ENCODE measurements at places on chromosomes 6 and 20.
A peak's percentile ranks its signal among the peaks of the same experiment; 100 is the strongest.

DNA sequence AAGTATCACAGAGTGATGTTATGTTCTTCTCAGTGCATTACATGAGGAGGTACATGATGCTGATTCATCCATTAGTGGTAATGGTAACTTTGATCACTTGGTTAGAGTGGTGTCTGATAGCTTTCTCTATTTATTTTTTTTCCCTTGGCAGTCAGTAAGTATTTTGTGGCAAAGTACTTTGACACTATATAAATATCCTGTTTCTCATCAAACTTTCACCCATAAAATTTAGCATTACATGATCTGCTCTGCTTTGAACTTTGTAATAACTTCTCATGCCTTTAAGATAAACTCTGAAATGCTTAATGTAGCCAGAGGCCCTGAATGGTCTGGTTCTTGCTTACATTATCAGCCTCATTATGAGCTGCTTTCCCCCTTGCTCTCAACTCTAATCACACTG is 127.9 kb downstream of the MBOAT1 start:
- no peak for DNase-seq

DNA sequence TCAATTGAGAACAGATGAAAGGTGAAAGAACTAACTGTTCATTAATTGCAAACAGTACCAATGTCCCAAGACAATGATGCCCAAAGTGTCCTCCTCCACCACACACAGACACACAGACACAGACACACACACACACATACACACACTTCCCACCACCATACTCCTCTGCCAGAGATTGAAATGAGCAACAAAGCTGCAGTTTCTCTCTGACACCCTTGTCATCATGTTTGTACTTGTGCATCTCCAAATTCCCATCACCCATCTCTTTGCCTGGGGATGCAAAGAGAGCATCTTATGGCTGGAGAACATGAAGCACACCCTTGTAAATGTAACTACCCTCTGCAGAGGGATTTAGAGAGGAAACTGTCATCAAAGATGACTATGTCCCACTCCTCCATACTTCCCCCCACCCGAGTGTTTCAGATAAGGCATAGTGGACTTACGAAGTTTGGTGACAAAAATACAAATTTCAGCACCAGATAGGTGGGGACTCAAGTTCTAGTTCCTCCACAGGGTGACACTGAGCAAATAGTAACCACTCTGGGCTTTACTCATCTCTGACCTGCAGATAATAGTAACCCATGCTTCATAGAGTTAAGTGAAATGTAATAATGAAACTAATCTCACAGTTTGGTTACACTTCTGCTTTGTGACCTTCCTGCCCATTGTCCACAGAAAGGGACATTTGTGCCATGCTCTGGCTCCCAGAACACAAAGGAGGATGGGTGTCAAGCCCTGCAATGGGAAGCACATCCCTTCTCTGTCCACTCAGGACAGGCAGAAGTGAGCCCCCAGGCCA is 8.7 kb downstream of the MAFB start:
- no peak for DNase-seq

- no peak for DNase-seq
These were observed 237.2 kb downstream of the TFAP2A start for GRCh38 chr6:10177704-10178103.

DNA sequence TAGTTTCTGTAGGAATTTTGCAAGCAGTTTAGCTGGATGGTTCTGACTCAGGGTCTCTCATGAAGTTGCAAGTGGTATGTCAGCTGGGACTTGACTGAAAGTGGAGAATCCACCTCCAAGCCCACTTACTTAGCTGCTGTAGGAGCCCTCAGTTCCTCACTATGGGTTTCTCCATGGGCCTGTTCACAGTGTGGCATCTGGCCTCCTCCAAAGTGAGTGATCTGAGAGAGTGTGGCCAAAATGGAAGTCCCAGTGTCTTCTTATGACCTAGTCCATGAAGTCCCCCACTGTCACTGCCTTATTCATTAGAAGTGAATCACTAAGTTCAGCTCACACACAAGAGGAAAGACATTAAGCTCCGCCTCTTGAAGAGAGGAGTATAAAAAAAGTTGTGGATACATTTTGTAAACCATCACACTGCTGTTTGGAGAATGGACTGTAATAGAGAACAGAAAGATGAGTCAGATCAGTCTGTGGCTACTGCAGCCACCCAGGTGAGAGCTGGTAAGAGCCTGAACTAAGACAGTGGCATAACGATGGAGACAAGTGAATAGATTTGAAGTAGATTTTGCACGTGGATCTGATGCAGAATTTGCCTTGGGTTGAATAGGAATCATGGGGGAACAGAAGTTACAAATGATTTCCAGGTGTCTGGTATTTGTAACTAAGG is 4.9 kb upstream of the NELFCD start:
- DNase-seq, result no peak

DNA sequence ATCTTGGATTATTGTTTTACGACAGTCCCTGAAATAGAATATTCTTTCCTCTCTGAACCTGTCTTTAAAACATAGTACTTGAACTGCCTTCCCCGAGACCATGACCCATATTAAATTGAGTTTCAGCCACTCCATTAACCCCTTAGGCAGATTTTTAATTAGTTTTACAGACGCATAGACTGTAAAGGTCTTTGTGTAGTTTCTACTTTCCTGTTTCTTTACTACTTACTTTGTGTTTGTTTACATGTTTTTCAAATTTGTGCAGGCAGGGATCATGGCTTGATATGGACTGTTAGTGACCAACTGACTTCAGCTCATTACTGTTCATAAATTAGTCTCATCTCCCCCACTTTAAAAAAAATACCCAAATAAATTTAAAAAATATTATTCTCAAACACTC is 53.8 kb downstream of the FYN start:
- DNase-seq, result no peak

DNA sequence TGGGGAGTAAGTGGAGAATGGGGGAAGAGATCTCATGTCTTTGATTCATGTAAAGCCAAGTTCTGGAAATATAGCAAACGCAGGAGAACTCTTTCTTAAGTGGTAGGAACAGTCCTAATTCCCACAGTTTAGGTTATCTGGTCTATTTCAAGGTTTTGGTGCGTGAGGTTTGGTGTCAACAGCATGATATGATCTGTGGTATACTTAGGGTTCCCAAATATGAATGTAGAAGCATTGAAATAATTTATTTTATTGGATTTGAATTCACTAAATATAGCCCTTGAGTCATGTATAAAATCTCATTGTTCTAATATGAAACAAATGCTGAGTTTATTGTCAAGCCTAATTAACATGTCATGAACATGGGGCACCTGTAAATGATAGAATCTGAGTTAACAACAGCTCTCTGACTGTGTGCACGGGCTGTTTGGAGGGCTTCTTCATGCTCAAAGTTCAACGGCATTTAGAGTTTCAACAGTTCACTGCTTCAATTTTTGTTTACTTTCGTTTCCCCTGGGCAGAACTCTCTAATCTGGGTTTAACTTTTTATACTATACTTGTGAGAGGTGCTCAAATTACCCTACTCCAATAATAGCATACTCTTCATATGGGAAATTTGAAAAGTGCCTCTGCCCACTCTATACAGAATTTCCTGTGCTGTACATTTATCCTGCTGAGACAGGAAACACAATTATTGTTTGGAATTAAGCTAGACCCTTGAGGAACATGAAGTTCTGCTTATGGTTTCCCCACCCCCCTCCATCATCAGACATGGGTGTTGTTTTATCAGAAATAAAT is 236.3 kb upstream of the ZNF217 start:
- no peak for DNase-seq

- DNase-seq, result no peak
These were observed 191.7 kb upstream of the LAMP5 start for GRCh38 chr20:9322661-9323060.

DNA sequence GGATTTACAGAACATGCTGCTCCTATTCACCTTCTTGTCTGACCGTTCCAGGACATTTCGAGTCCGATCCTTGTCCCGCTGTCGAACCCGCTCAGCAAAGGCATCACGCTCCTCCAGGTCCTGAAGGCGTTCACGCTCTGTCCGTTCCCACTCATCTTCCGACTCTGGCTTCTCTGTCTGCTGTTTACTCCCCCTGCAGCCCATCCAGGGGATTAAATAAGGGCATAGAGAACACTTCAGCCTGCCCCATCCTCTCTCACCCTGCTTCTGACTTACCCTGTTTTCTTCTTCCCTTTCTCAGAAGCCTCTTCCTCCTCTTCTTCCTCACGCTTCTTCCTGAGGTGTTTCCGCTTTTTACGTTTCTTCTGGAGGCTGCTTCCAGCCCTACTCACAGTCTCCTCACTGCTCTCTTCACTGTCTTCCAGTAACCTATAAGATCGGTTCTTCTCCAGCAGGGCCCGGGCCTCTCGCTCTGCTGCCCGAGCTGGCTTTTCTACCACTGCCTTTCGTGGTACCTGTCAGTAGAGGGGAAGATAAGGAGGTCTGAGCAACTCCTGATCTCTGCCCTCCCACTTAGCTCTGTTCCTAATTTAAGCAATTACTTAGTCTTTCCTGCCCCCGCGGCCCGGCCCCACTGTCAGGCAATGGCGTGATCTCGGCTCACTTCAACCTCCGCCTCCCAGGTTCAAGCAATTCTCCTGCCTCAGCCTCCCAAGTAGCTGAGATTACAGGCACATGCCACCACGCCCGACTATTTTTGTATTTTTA is 1.9 kb downstream of the DHX16 start:
- DNase-seq, result no peak

DNA sequence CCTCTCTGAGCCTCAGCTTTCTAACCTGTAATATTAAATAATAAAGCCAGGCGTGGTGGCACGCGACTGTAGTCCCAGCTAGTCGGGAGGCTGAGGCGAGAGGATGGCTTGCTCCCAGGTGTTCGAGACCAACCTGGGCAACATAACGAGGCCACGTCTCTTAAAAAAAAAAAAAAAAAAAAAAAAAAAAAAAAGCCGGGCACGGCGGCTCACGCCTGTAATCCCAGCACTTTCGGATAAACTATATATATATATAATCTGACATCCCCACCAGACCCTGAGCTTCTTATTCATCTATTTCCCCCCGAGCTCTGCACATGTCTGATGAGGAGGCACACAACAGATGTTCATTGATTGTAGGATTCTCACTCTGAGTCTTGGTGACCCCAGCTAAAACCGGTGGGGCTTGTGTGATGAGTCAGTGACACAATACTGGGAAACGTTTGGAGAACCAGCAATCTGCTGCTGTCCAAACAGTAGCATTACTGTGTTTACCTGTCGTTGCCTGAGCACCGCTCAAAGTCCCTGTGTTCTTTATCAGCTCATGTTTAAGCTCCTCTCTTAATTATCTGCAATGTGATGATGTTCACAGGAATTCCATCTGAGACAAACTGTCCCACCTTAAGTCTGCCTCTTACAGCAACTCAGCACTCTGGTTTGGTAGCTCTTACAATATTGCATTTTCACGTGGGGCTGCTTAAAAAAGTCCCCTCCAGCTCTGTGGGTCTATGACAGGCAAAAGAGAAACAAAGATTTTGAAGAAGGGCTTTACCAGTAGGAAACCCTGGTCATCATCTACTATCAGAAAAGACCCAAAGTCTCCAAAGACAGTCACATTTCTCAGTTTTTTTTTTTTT is 1.0 kb upstream of the SPATA2 start:
- no peak for DNase-seq

GRCh38 chr6:27617700-27618689 is 145.1 kb upstream of the ZNF184 start:
- no peak for DNase-seq

DNA sequence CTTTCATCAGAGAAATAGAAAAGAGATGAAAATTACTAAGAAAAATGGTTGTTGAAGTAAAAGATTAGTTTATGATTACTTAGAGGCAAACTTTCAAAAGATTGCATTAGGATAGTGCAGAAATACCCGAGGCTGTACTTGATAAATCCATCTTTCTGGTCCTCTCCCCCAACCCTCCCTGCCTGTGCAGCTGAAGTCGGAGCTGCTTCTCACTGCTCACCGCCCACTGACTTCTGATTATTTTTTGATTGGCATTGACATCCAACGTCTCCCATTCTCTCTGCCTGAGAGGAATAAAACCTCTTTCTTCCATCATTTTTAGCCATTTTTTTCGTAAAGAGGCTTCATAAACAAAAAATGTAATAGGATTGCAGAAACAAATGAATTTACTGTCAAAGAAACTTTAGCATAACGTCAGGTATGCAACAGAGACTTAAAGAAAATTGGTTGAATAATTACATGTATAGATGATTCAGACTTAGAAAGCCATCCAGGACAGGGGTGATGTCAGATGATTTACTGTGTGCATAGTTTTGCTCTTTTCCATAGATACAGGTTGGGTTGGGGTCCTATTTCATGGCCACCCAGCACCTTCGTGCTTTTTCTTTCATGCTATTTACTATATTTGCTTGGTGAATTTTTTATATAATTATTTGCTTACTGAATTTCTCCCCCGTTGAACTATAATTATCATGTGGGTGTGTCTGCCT is 53.6 kb upstream of the EDN3 start:
- DNase-seq, result no peak

DNA sequence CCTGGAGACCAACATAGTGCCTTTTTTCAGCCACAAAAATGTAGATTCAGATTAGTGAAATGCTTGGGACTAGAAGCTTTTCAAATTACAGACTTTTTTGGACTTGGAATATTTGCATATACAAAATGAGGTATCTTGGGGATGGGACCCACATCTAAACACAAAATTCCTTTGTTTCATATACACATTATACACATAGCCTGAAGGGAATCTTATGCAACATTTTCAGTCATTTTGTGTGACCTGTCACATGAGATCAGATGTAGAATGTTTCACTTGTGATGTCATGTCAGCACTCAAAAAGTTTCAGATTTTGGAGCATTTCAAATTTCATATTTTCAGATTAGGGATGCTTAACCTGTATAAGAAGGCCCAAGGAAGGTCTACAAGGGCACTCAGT is 44.5 kb upstream of the ALDH8A1 start:
- DNase-seq, result no peak

- no peak for DNase-seq
These were observed 54.2 kb upstream of the MLN start for GRCh38 chr6:33857932-33858475.

GRCh38 chr20:52422574-52423336 is 231.2 kb upstream of the ZFP64 start:
- DNase-seq, result no peak

- DNase-seq, result no peak
These were observed 1.8 kb upstream of the RBM39 start for GRCh38 chr20:35743693-35744491.

DNA sequence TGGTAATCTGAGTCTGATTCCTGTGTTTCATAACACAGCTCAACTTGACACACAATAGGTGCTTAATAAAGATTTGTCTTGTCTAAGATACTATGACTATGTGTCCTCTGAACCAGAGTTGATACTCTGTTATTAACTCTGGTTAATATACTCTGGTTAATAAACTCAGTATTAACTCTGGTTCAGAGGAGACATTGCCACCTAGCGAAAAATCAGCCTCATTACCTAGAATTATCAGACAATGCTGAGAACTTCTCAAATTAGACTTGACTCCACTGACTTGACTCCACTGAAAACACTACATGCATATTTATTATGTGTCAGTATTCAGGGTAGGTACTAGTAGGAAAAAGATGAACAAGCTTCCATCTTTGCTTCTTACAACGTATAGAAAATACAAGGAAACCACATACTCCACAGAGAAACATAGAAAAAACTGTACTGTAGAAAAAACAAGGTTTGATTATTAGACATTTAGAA is 73.9 kb downstream of the AHI1 start:
- DNase-seq, result peak; percentile 10

Data from NCI-H2107 (cell line).